ENCODE measurements at places on chromosomes 6 and 20.

GRCh38 chr6:56759521-56759920, 116.8 kb upstream of the DST start:
- no peak for DNase-seq

GRCh38 chr20:10524643-10525042, 89.5 kb downstream of the SLX4IP start:
- no peak for DNase-seq

DNA sequence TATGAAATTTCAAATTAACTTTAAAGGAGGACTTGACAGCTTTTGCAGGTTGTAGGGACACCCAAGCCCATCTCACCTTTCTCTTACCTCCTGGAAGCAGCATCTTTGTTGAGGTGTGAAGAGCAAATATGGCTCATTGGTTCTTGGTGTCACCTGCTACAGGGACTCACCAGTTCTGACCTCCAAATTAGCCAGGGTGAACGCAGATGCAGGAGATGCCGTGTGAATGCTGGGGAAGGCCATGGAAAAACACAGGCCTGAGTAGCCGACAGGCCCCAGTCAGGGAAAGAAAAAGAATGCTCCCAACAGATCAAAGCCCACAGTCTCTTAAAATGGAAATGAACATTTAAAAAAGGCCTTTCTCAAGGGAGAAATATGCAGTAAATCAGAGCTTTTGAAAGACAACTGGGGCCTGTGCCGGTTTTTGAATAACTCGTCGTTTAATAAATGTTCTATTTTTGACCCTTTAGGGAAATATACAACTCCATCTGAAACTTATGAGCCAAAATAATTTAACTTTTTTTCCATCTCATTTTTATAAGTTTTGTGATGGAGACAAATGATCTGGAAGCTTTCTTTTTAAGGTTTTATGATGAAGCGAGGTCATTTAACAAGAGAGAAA, 167.5 kb downstream of the CD83 start:
- DNase-seq: no peak

GRCh38 chr20:8151372-8151771, 19.3 kb downstream of the PLCB1 start:
- no peak for DNase-seq

DNA sequence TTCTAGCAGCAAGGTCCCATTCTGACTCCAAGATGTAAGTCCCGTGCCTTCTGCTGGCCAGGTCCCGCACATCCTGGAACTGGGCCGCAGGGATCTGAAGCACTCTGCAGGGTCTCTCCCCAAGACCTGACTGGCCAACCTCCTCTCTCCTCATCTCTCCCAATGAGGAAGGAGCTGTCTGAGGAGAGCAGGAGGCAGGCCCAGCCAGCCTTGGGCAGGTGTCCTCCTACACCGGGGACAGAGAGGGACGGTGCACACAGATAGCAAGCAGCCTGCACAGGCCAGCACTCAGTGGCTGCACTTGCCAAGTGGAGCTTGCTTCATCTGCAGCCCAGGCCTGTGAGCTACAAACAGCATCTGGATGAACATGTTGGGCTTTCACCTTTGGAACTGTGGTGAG, 76.8 kb upstream of the CD93 start:
- no peak for DNase-seq

DNA sequence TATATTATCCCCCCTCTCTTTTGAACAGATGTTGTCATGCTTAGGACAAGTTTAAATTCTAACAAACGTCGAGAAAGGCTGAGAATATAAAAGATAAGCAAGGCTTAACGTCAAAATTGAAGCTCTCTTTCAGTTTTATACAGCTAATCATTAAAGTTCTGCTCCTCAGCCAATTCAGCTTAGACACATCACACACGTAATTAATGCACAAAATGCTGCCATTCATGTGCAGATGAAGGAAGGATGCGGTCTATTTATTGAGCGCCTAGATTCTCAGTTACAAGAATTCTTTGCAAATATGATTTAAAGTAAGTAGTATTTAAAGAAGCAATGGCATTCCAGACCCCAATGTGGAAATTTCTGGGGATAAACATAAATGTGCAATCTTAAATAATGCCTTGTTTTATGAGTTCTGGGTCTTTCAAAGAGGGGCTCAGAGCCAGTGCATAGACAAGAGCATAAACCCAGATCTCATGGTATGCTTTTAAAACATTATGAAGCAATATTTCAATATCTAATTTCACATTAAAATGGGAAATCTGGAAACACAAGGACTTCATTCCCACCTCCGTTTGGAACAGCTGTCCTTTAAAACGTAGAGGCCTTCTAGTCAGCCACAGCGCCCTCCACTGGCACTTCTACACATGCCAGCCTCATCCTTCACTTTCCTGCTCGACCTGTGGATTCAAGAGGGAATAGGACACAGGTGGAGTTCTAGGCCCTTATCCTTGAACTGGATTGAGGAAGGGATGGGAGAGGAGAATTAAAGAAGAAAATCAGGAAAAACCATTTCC, 85.8 kb downstream of the LYRM4 start:
- no peak for DNase-seq

- DNase-seq: no peak
Measured at GRCh38 chr6:149840345-149841075, 23.6 kb downstream of the LRP11 start.

DNA sequence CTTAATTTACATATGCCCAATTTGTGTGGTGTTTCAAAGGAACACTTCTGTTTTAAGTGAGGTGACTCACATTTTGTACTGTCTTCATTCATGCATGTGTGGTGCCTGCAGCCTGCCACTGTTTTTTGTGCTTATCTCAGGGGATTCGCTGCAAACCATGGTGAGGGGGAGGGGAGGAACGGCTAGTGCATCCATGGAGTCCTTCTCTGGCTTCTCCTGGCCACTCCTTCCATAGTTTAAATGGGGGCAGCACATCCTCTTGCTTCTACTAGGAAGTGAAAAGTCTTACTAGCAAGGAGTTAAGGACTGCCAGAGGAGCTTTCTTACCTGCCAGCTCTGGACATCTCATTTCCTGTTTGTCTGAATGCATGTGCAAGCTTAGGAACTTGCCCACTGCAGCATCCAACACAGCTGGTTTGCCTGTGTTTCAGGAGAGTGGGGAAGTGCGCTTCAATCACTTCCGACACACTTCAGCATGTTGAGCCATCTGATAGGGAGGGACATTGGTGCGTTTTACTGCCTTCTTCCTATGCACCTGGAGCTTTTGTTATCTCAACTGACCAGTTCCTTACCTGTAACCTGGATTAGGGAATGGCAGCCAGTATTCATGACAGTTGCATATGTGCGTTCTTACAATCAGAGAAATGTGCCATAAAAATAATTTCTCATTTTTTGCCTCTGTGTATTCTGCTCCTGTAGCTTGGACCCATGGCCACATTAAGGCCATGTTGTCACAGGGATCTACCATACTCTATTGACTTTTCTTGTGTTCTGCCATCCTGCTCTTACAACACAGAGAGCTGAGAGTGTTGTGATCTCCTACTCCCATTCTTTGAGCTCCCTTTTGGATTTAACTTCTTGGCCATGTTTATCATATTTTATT, 211.3 kb downstream of the ARID1B start:
- DNase-seq: no peak

- no peak for DNase-seq
Measured at GRCh38 chr6:143064271-143064670, 3.6 kb downstream of the AIG1 start.

DNA sequence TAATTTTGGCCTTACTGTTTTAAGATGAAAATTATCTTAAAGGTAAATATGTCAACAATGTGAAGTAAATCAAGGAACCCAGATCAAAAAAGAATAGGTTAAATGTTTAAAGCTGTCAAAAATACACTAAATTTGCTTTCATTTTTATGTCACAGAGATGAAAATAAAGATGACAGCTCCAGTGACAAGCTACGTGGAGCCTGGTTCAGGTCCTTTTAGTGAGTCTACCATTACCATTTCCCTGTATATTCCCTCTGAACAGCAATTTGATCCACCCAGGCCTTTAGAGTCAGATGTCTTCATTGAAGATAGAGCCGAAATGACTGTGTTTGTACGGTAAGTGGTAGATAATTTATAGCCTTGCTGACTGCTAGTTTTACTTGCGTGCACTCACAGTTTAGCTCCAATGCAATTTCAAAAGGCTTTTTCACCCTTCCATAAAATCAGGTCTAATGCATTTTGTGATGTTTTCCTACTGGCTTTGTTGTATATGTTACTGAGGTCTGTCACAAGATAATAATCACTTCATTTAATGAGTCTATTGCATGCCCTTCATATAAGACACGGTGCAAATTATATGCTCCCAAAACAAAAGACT, 1.9 kb downstream of the HEBP2 start:
- no peak for DNase-seq

DNA sequence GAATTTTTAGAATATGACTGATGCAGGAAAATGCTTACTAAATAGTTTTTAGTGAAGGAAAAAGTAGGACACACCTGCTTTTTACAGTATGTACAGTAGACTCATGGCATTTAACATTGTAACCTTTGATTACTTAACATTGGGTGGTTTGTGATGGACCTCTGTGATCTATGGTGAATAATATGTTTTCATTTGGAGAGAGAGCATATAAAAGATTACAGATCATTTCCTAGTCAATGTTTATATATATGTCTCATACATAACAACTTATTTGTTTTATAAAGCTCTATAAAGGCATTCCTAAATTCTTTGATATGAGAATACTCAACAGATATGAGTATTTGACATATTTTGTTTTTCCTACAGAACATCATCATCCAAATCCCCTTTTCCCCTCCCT, 129.3 kb upstream of the PDE7B start:
- DNase-seq: no peak

- DNase-seq: no peak
Measured at GRCh38 chr20:16785226-16785625, 37.1 kb downstream of the OTOR start.

DNA sequence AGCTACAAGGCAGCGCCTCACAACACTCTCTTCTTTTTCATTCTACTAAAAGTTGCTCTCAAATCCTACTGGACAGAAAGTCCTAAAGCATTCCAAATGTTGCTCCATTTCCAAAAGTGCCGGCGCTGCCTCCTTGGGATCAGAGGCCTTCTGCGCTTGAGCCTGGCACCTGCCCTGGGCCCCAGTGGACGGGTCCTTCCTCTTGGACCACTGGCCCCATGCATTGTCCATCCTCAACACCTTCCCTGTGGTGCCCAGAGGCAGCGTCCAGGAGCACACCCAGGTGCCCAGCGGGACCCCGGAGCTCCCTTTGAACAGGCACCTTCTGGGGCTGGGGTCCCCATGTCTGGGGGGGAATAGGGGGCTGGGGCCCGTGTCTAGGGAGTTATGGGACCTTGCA, 205.2 kb downstream of the ERMARD start:
- no peak for DNase-seq

- no peak for DNase-seq
Measured at GRCh38 chr6:18491308-18492045, 104.3 kb downstream of the RNF144B start.

- no peak for DNase-seq
Measured at GRCh38 chr6:140670021-140670420, 1295.6 kb upstream of the CITED2 start.

DNA sequence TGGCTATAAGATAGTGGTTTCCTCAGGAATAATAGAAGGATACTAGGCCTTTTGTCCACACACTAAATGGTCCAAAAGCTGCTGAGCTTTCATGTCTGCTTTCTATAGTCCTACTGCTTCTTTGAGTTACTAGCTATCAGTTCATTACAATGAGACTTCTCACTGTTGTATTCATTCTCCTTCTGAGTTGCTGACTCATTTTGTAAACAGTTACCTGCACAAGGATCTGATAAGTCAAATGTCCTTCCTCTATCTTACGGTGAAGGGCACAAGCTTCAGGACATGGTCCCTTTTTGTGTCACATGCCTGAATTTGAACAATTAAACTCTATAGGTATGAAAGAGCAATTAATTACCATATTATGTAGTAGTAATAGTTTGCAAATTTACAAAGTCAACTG, 90.5 kb downstream of the MAN1A1 start:
- no peak for DNase-seq

DNA sequence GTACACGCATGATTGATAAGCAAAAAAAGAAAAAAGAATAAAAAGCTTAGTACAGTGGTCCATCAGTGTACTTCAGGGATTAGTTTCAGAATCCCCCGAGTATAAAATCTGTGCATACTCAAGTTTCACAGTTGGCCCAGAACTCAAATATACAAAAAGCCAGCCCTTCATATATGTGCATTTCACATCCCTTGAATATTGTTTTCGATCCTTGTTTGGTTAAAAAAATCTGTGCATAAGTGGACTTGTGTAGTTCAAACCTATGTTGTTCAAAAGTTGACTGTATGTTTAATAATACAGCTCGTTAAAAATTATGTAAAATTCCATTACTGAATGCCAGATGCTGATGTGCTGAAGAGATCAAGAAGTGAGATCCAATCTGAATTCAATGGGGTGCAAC, 54.2 kb downstream of the LHFPL5 start:
- no peak for DNase-seq

DNA sequence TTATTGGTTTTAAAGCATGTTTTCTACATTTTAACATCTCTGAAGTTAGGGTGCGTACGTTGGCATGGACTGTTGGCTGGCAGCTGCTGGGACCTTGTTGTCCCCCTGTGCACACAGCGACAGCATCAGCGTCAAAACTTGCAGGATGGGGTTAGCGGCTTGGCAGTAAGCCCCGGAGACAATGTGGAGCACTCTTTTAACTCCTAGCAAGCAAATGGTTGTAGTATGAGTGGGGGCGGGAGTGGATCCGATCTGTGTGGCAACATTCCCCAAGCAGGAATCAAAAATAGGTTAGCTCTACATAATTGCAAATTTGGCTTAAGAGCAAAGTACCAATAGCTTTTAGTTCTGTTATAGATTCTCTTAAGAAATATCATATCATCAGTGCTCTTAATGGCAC, 70.1 kb downstream of the NRN1 start:
- DNase-seq: no peak

DNA sequence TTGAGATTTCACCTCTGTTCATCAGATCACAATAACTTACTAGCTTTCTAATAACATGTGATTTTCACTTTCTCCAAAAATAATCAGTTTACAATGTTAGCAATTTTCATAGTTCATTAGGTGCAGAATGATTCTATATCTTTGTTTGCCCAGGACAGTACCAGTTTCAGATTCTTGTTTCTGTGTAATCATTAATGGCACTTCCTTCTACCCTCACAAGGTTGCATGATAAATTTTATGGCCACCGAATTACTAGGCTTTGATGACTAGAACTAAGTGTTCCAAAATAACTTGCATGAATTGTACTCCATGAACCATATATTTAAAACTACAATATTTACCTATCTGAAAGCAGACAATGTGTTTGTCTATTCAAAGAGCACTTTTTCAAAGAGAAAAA, 442.3 kb downstream of the EPHA7 start:
- no peak for DNase-seq

GRCh38 chr20:57061051-57061900, 205.2 kb downstream of the BMP7 start:
- no peak for DNase-seq

GRCh38 chr20:38187517-38187916, 22.4 kb upstream of the TGM2 start:
- DNase-seq: no peak

GRCh38 chr20:7355051-7355450, 585.2 kb downstream of the HAO1 start:
- DNase-seq: no peak

DNA sequence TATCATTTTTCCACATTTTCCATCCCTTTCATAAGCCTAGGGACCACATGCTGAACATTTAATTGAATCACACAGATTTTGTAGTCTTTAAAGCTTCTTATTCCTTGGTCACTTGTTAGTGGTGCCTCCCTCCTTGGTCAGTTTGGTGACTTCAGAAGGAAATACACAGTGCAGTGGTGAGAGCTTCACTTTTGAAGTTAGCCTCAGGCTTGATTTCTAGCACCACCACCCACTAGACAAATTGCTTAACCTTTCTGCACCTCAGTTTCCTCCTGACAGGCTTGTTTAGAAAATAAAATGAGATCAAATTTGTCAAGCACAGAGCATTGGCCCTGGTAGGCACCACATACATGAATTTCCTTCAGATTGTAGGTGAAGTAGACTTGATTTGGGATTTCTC, 91.7 kb downstream of the FOXO3 start:
- no peak for DNase-seq
